ENCODE measurements at places on chromosomes 2 and 18. TPM values are rescaled to one million over a fixed set of nuclear protein-coding genes. Genes with fewer than 3 reads are reported as not detected.

Gene ALK
- total RNA-seq = not detected

Gene OTOS
- total RNA-seq = not detected

Gene PAX3
- 13.8 TPM for total RNA-seq

Gene ASNSD1
- total RNA-seq = 29.2 TPM

Gene PFN4
- not detected for total RNA-seq

Gene OR6B2
- not detected for total RNA-seq

Gene RFX8
- total RNA-seq = not detected

Gene CNTNAP5
- total RNA-seq = not detected

Gene STAT4
- total RNA-seq = 0.81 TPM

Gene CYB5A
- total RNA-seq = 258 TPM

Gene CMPK2
- total RNA-seq = 0.83 TPM

Gene DLX1
- 0.44 TPM for total RNA-seq

Gene MERTK
- total RNA-seq = 5.8 TPM

Gene SANBR
- total RNA-seq = 2.7 TPM

Gene MC4R
- total RNA-seq = not detected

Gene CCDC68
- total RNA-seq = 0.19 TPM

Gene SP100
- total RNA-seq = 69.8 TPM

Gene MSH2
- total RNA-seq = 18.1 TPM

Gene CD8B2
- not detected for total RNA-seq

Gene CREB1
- total RNA-seq = 33.3 TPM

Gene DSG2
- total RNA-seq = 13.9 TPM

Gene TEKT4
- not detected for total RNA-seq

Gene COA5
- total RNA-seq = 33.3 TPM

Gene ALPI
- total RNA-seq = not detected

Gene TBR1
- not detected for total RNA-seq

Gene ARHGEF4
- total RNA-seq = 108 TPM

Gene TMEM169
- total RNA-seq = 0.72 TPM

Gene CRYGD
- not detected for total RNA-seq

Gene NPAS2
- 53.3 TPM for total RNA-seq

Gene OXER1
- total RNA-seq = 0.76 TPM

Gene COL4A3
- 2.2 TPM for total RNA-seq

Gene NCKAP5
- total RNA-seq = 4.9 TPM

Gene LRRTM1
- total RNA-seq = not detected

Gene PLGLB1
- not detected for total RNA-seq

Gene PCARE
- total RNA-seq = 0.04 TPM

Gene IL36RN
- total RNA-seq = 31.6 TPM

Gene LIPG
- 11.8 TPM for total RNA-seq

Gene REG3G
- total RNA-seq = not detected

Gene NDC80
- 2.5 TPM for total RNA-seq

Gene MDH1B
- total RNA-seq = 2.0 TPM

Gene PROKR1
- total RNA-seq = 0.24 TPM

Gene RUFY4
- total RNA-seq = not detected

Gene CFAP65
- not detected for total RNA-seq

Gene HOXD12
- not detected for total RNA-seq

Gene SERPINB11
- total RNA-seq = not detected

Gene LYG2
- total RNA-seq = not detected

Gene SLC66A3
- total RNA-seq = 101 TPM

Gene WDR54
- total RNA-seq = 6.6 TPM

Gene C1QL2
- total RNA-seq = not detected

Gene RAB27B
- 18.0 TPM for total RNA-seq

Gene DUSP11
- 55.4 TPM for total RNA-seq

Gene LAMA3
- 370 TPM for total RNA-seq

Gene ANTXR1
- total RNA-seq = 86.5 TPM

Gene KCNF1
- total RNA-seq = not detected

Gene KCNK3
- 0.83 TPM for total RNA-seq

Gene VIT
- total RNA-seq = 9.0 TPM

Gene FRZB
- total RNA-seq = 20.3 TPM

Gene TWIST2
- total RNA-seq = 25.7 TPM

Gene INO80C
- total RNA-seq = 12.6 TPM

Data from suprapubic skin (tissue), 4 donors.